ENCODE measurements at places on chromosomes 4 and X.

DNA sequence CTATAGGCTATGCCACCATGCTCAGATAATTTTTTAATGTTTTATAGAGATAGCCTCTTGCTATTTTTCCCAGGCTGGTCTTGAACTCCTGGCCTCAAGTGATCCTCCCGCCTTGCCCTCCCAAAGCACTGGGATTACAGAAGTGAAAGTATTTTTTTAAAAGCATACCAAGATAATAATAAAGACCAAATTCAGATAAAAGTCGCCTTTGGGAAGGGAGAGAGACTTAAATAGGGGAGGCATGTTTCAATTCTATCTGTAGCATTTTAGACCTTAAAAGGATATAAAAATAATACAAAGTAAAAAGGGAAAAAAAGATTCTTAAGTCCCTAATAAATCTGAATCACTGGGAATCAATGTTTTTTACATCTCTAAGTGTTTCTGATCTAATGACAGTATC lies 108.9 kb downstream of the AFAP1 start:
- DNase-seq: no peak

DNA sequence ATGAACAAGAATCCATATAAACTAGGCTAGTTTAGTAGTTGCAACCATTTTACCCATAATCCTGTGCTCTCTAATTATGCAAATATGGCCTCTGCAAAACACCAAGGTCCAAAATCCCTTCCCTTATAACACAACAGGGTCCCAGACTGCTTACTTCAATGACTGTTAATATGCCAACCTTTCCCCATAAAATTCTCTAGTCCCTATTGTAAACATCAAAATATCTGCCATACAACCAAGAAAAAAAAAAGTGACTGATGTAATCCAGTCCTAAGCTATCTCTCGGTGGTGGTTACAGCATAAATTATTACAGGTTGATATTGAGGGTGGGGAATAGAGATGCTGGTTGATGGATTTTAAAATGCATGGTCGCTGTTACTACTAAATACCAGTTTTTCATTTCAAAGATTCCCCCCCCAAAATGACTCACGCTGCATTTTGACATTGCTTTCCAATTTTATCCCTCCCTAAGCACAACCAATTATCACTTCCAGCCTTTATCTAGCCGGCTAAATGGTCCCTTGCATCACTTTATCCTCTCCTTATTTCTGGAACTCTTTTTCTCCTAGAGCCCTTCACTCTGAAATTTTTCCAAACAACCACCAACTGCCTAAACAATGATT lies 44.8 kb downstream of the TSPAN5 start:
- DNase-seq: no peak

DNA sequence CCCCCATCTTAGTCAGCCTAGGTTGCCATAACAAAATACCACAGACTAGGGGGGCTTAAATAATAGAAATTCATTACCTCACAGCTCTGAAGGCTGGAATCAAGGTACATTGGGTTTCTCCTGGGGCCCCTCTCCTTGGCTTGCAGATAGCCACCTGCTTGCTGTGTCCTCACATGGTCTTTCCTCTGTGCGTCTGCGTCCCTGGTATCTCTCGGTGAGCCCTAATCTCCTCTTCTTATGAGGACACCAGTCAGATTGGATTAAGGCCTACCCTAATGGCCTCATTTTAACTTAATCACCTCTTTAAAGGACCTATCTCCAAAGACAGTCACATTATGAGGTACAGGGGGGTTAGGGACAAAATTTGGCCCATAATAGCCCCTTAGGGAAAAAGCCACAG lies 98.0 kb downstream of the SH3KBP1 start:
- DNase-seq: no peak

DNA sequence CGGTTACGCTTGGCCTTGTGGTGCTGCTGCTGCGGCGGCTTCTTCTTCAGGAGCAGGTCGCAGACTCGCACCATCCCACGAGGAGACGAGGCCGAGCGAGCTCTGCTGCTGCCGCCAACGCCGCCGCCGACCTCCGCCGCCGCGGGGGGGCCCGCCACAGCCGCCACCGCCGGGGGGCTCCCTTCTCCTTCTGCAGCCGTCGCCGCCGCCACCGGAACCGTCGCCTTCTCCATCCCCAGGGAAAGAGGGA lies 237 bp downstream of the ANKRD17 start:
- DNase-seq: no peak

DNA sequence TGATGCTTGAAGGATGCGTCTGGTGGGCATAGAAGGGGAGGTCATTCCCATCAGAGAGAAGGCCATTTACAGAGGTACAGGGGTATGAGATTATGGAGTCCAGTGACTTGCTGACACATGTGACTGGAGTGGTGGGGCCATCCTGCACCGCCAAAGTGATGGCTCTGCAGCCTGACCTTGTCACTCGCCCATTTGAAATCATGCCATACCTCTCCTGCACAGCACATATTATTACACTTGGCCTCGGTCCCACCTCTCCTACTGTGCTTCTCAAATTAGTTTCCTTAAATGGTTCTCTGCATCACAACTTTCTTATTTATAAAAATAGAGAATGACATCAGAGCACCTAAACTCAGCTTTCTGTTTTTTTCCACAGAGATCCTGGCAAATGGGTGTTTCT lies 60.7 kb upstream of the HAND2 start:
- no peak for DNase-seq
